Activated naive CD8-positive, alpha-beta T cell treated with anti-CD3 and anti-CD28 coated beads, Interleukin-2, amount 50 U/mL, for 24 hours (primary cell): ENCODE measurements at places on chromosomes 1 and 21.

- DNase-seq = peak; percentile 75
Measured at GRCh38 chr1:37811027-37811655, 3.1 kb upstream of the YRDC start.

DNA sequence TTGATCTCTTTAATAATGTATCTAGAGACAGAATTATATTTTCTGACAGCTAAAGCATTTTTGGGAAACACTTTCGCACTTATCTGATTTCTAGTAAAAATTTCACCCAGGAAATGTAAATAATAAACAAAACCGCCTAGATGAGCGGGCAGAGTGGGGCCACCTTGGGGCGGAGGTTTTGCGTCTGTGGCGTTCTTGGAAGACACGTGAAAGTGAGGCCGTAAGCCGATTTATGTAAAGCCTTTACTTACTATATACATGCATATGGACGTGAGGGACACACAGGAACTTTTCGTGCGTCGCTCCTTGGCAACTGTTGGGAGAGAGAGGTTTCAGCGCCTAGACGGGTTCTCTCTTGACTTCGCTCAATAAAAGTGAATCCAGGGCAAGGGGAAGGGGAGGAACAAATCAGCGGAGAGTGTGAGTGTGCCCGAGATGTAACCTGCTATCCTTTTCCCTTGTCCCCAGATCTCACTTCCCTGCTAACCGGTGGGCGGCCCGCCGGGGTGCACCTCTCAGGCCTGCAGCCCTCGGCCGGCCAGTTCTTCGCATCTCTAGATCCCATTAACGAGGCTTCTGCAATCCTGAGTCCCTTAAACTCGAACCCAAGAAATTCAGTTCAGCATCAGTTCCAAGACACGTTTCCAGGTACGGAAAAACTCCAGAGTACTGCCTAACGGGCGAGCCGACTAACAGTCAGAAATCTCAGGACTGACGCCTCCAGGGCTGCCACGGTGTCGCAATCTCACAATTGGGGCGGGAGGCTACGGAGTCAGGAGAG lies 1.7 kb downstream of the HLX start:
- DNase-seq = peak; percentile 22

- no peak for DNase-seq
Measured at GRCh38 chr1:197692965-197693364, 82.3 kb downstream of the DENND1B start.

DNA sequence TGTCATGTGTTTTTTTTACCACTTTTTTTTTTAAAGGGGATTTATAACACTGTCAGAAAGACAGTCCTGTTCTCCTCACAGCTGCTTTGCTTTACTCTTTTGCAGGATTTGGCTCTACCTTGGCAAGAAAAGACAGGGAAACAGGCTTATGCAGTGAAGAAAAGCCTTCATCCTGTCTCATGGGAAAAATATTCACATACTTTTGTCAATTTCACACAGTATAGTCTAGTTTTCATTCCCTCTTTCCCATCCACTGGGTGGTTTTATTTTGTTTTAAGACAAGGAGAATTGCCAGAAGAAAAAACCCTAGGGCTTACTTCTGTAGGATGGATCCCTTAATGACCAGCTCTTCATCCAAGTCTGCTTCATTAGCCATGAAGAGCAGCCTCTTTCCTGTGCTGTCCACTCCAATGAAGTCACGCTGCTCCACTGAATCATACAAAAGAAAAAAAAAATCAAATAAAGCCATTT lies 60.0 kb downstream of the EIF2B3 start:
- DNase-seq = no peak

DNA sequence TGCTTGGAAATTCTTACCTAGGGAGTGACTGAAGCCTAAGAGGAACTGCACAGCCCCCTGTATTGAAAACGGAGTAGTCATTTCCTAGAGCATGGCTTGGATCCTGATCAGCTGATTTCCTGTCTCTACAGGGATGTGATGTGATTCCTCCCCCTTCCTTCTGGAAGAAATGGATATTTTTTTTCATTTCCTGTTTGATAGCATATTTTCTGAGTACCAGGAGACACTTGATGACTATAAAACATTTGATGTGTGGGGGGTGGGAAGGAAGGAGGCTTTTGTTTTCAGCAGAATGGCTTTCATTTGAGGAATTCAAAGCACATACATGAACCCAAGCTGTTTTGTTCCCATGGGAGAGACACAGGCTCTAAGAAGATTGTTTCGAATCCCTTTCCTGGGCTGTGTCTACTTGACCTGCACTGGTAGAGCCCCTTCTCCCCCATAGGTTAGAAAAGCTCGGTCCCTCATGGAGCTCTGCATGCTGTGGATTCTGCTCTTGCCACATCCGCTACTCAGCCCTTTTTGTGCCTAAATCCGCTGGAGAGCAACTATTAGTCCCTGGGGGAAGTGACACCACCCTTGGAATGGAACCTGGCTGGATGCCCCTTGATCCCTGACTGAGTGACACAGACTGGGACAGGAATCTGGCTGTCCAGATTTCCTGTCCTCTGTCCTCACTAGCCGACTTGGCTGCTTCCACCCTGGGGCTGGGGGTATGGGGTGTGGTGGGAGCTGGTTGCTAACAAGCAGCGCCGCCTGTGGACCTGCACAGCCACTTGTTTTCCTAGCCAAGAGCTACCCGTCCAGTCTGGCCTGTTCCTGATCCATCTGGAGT lies 71.8 kb upstream of the MACF1 start:
- no peak for DNase-seq

- DNase-seq = no peak
Measured at GRCh38 chr1:29363536-29363935, 127.2 kb downstream of the PTPRU start.

DNA sequence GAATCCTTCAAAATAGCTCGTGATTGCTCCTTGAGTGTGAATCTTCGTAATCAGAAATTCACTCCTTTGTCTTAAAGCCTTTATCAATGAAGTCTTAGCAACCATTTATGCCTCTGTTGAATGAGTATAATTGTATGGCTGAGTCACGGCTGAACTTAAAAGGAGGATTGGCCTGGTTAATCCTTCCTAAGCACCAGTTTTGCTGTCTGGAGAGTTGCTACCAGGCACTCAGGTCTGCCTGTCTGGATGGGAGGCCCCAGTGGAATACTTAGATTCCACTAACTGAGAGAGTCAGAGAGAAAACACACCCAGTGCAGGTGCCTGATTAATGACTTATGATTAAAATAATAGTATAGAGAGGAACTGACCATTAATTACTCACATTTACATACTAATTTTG lies 7.6 kb upstream of the HHAT start:
- DNase-seq = no peak

DNA sequence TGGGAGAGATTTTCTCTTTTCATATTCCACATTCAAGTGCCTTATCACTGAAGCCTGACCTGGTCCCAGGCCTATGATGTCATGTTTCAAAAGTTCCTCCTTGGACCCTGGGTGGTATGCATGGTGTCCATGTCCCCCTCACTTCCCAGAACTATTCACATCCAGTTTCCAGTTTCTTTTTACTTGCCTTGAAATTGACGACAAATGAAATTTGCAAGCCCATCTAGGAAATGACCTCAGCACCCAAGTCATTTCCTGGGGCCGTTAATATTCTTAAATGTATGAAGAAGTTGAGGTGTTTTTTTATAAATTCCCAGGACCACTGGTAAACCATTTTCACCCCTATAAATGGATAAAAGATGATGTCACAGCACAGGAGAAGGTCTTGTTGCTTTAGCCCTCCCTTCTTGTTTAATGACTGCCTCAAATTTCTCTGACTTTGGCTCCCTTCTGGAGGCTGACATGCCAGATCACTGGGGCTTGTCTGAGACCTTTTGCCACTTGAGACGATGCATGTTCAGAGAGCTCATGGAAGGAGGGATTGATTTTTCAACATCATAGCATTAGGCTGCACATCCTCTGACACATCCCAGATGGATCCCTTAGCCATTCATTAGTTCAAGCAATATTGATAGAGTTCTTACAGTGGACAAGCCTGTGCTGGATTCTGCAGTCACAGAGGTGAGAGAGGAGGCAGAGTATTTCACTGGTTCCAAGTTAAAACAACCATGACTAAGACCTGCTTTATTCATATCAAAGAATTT lies 221.3 kb downstream of the PLPP3 start:
- no peak for DNase-seq

- DNase-seq = no peak
Measured at GRCh38 chr1:26831546-26832248, 5.2 kb downstream of the ZDHHC18 start.

DNA sequence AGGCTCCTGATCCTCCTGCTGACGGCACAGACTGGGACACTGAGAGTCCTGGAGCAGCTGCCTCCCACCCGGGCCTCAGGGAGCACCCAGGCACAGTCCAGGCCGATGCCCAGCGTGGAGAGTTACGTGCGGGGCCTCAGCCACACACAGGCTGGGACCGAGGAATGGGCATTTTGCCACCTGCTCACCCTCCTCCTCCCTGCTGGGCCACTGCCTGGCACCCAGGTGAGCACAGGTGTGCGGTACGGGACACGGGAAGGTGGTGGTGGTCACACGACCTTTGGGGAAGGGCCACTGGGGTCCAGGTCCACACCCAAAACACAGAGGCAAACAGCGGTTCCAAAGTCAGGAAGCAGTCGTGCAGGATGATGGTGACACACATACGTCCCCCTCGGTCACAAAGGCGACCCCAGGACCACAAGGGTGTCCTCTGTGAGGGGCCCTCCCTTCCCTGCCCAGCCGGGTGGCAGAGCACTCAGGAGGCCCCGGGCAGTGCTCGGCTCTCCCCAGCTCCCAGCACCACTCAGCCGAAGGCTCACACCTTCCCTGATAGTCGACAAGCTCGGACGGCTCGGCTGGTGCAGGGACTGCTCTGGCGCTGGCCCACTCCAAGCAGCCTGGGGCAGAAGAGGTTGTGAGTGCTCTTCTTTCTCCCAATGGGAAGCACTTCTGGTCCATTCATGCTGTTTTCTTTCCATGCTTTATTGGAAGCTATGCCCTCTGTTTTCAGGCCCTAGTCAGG lies 14.3 kb downstream of the MORN1 start:
- no peak for DNase-seq

DNA sequence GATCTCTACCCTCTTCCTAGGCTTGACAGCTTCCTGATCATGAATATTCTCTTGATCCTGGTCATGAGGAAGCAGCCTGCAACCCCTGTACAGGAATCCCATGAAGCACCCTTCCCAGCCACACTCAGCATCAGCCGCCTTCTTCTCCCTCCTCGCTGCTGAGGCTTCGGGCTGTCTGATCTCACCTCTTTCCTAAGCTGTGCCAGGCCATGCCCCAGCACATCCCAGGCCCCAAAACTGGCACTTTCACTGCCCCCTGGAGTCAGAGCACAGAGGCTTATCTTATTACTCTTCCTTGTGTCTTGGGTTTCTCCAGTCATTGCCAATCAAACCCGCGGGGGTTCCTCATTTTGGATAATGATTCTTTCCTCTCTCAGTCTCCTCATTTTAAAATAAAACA lies 259.5 kb downstream of the RGS7 start:
- no peak for DNase-seq

GRCh38 chr1:203077956-203078355 lies 7.9 kb downstream of the MYOG start:
- DNase-seq = no peak

DNA sequence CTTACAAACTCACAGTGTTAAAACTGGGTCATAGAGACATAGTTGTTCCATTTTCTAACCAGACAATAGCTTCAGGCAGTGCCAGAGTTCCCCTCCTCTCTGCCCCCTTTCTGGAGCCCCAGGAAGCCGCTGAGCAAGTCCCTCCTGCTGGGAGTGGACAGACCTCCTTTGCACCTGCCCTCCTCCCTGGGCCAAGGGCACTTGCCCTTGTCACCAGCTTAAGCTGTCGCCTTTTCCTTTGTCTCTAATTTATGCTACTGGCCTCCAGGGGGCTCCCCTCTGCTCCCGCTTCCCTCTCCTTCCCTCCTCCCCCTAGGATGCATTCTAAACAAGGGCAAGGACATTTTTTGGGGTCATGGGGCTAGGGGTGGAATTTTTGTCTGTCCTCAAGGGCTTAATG lies 182.4 kb downstream of the MIS18A start:
- peak; percentile 2 for DNase-seq

- no peak for DNase-seq
Measured at GRCh38 chr1:3310718-3311400, 143.6 kb upstream of the ARHGEF16 start.

DNA sequence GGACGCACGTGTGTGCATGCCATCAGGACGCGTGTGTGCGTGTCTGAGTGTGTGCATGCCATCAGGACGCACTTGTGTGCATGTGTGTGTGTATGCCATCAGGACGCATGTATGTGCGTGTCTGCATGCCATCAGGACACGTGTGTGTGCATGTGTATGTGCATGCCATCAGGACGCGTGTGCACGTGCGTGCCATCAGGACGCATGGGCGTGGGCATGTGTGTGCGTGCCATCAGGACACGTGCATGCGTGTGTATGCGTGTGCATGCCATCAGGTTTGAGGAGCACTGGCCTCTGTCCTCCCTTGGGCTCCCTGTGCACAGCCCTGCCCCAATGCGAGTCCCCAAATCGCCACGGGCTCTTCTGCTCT lies 12.6 kb upstream of the C1QTNF12 start:
- DNase-seq = no peak

GRCh38 chr1:223642237-223642636 lies 23.3 kb downstream of the CAPN8 start:
- no peak for DNase-seq

DNA sequence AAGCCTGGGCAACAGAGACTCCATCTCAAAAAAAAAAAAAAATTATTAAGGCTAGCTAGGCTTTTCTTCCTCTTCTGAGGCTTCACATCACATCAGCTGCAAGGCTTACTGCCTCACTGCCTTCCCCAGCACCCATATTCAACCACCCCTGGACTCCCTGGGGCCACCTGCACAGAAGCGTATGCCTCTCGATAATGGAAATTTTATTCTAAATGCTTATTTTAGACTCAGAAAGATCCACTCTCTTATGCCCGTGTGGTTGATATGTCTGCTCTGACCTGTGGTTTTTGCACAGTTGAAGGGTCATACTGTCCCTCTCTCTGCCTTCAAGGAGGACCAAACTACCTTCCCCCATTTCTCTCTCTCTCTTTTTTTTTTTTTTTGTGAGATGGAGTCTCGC lies 1.5 kb upstream of the FCRLA start:
- no peak for DNase-seq

DNA sequence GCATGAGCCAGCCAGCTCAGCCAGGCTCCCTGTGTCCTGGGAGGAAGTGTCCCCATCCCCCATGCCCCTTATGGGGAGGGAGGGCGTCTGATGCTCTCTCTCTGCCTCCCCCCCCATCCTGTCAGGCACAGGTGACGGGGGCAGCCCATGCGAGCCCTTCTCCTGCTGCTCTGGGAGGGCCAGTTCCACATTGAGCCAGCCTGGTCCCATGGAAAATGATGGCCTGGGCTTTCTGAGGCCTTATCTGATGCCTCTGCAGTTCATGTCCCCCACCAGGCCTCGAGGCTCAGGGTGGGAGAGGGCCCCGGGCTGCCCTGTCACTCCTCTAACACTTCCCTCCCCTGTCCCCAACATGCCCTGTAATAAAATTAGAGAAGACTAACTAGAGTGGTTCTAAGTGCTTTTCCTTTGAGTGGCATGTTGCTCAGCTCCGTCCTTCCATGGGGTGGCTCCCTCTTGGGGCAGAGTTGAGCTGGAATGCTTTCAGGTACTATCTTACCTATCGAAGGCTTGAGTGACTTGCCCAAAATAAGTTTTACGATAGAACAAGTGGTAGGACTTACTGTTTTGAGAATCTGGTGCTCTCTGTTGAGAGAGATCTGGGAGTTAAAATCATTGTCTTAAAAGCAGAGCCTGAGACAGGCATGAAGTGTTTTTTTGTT lies 1.8 kb upstream of the MTFR1L start:
- DNase-seq = no peak

- DNase-seq = no peak
Measured at GRCh38 chr1:5980314-5981008, 11.8 kb downstream of the NPHP4 start.
